ENCODE measurements at places on chromosomes 6 and 20.

- DNase-seq, result no peak
Measured at GRCh38 chr6:25692472-25692871, 40.5 kb downstream of the SCGN start.

DNA sequence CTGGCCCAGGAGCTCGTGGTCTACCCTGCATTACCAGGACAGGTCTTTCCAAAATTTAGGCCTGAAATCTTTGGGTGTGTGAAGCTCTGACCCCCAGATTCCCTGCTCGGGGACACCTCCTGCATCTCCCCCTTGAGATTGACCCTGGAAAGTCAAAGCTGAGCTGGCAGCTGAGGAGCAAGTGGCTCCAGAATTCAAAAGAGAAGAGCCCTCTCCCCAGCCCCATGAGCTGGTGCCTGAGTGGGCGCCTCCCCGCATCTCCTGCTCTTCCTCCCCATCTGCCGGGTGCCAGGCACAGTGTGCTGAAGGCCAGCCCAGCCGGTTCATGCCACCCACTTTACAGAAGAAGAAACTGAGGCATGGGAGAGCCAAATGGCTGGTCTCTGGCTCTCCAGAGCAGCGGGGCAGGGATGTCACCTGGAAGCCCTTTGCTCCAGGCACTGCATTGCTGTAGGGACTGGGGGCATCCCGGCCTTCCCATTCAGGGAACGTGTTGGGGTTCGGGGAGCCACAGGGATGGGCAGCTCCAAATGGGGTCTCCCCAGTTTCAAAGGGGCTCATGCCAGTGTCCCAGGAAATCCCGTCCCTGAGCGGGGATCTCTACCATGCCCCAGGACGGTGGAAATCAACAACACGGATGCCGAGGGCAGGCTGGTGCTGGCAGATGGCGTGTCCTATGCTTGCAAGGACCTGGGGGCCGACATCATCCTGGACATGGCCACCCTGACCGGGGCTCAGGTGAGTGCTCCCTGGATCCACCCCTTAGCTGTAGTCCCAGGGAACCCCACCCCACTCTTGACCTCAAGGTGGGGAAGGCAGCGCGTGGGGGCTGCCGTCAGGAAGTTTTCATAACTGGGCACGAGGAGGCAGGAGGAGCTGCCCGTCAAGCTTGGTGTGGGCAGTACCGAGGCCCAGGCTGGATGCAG is 20.5 kb downstream of the NPEPL1 start:
- no peak for DNase-seq

DNA sequence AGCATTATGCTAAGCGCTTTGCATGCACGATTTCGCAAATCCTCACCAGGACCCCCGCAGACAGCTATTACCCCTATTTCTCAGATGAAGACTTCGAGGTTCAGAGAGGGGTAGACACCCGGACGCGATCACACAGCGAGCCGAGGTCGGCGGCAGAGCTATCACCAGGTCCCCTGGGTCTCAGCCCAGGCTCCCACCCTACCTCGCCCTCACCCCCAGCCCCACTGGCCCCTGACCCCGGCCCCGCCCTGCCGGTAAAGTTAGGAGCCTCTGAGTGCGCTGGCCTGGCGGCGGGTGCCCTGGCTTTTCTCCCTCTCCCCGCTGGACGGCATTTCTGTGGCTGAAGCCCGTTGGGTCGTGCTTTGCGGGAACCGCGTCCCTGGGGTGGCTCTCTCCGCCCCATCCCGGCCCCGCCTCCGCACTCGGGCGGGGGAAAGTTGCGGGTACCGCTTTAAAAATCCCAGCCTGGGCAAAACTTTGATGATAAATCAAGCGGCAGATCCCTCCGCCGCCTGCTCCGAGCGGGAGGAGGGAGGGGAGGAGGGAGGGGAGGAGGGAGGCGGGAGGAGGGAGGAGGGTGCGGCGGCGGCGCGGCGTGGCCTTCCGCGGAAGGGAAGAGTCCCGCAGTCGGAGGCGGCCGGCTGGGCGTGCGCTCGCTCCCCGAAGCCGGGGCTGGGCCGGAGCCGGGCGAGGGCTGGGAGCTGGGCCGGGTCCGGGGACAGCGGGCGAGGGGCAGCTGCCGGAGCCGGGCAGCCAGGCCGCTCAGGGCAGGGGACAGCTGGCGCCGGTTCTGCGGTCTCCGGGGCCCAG is at the start of gene VSTM2L:
TSS of gene VSTM2L (plus strand) at position 624 of the 810 bp plus-strand sequence. CDS start 224 bp downstream, outside the sequence.
- peak; percentile 28 for DNase-seq

- DNase-seq, result no peak
Measured at GRCh38 chr20:9615766-9616454, 101.5 kb downstream of the LAMP5 start.

- no peak for DNase-seq
Measured at GRCh38 chr6:29730575-29731126, 7.4 kb downstream of the HLA-F start.

GRCh38 chr6:132198040-132198439 is 203.2 kb downstream of the MOXD1 start:
- DNase-seq, result no peak

GRCh38 chr20:63405102-63405730 is 44.1 kb upstream of the CHRNA4 start:
- DNase-seq, result no peak

All from stimulated activated CD4-positive, alpha-beta T cell treated with anti-CD3 and anti-CD28 coated beads, Interleukin-2, amount 100 ng/mL, for 24 hours (primary cell).